ENCODE measurements at places on chromosomes 3 and 15. TPM values are rescaled to one million over a fixed set of nuclear protein-coding genes. Genes with fewer than 3 reads are reported as not detected.
A peak's percentile ranks its signal among the peaks of the same experiment; 100 is the strongest.

DNA sequence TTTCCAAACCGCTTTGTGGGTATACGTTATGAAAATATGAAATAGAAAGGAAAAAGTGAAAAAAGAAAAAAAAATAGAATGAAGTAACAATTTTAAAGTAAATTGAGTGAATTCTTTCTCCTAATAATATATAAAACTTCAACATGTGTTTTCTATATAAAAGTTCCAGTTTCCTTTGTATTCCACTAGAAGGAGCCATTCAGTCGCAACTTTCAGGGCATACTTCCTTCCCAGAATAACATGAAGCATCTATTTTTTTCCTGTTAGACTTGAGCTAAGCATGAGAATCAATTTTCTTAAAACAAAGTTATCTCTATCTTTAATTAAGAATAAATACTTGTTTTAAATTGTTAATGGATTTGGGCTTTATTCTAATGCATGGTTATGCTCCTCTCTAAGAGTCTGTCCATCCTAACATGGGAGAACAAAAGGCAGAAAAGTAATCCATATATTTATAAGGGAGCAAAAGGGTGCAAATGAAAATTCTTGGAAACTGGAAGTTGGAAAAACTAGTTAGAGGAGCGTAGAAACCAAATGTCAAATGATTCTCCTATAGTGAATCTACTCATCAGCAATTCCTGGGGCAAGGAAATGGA lies 16.0 kb upstream of the VGLL3 start:
- DNase-seq: no peak
- no peak overlapping the region for H3K27ac ChIP-seq
- no peaks in the 10 kb centered on the region for H3K36me3 ChIP-seq
- no peaks in the 10 kb centered on the region for H3K27me3 ChIP-seq

DNA sequence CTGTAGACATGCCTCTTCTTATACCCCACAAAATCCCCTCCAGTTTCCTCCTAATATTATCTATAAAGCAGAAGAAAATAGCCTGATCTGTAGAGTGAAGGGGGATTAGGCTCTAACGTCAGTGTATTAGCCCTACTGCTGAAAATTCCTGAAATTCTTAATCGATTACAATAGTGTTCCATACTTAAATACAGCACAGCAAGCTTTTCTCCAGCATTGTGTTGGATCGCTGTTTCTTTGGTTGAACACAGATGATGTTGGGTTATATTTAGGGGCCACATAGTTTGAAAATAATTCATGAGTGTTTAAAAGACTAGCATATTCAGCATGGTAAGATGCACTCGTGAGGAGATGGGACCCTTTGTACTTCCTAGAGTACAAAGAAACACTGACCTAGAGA lies 52.5 kb downstream of the PIAS1 start:
- no peaks in the 10 kb centered on the region for H3K27me3 ChIP-seq
- peaks cover 15% of the 10 kb centered on the region for H3K36me3 ChIP-seq
- H3K4me3 ChIP-seq: no peak overlapping the region
- no peaks in the 10 kb centered on the region for H3K4me1 ChIP-seq
- no peak for DNase-seq

DNA sequence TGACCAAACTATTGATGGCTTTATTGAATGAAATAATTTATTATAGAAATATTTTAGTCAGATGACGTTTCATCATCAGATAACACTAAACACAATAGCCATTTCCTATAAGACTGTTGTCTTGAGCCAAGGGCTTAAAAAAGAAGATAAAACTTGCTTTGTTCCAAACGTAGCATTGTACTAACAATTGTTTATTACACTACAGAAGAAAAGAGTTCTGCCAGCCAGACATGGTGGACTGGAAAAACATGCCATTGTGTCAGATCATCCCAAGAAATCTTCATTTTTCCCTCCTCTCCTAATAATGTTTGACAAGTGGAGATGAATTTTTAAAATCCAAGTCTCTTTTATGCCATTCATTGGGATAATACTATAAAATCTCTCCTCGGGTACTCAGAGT lies 203.3 kb downstream of the CDIN1 start:
- no peaks in the 10 kb centered on the region for H3K4me1 ChIP-seq
- H3K27ac ChIP-seq: no peak overlapping the region
- DNase-seq: no peak
- H3K36me3 ChIP-seq: no peaks in the 10 kb centered on the region

GRCh38 chr15:56804938-56805337 lies 71.6 kb upstream of the ZNF280D start:
- H3K36me3 ChIP-seq: no peaks in the 10 kb centered on the region
- no peaks in the 10 kb centered on the region for H3K4me1 ChIP-seq
- H3K27ac ChIP-seq: no peak overlapping the region
- H3K27me3 ChIP-seq: no peaks in the 10 kb centered on the region
- H3K4me3 ChIP-seq: no peak overlapping the region
- DNase-seq: no peak

GRCh38 chr3:64454179-64454578 lies 228.9 kb upstream of the PRICKLE2 start:
- H3K27me3 ChIP-seq: no peaks in the 10 kb centered on the region
- no peak overlapping the region for H3K27ac ChIP-seq
- H3K36me3 ChIP-seq: no peaks in the 10 kb centered on the region
- no peak for DNase-seq
- H3K4me3 ChIP-seq: no peak overlapping the region

DNA sequence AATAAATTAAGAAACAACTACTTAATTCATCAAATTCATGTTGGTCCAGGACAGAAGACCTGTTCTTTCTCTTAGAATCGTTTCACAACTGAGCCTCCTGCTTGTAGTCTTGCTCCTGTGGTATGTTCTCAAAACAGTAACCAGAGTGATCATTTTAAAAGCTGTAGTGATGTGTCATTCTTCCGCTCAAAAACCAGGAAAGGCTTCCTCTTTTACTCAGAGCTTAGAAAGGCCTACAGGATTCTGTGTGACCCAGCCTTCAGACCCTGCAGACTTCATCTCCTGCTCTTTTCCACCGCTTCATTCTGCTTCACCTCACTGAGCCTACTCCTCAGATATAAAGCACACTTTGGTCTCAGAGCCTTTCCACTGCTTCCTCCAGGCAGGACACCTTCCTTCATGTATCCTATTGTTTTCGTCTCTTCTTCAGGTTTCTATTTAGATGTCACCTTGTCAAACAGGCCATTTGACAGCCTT lies 22.7 kb downstream of the ST6GAL1 start:
- H3K27ac ChIP-seq: peak overlapping the region; percentile 75
- DNase-seq: no peak
- H3K4me3 ChIP-seq: no peak overlapping the region

DNA sequence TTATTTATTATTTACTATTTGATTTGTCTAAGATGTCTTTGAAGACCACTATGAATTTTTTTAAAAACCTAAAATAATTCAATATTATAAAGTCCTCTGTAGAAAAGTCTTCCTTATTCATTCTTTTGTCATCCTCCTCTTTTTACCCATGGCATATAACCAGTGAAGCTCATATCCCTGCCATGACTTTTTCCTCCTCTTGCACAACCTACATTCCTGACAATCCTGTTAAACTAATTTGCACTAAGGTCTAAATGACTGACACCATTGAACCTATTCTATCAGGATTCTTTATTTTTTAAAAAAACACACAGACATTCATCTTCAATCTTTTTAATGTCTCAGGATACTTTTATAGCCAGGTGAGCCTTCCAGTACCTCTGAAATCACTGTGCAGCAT lies 159.9 kb upstream of the SLC2A2 start:
- no peak for DNase-seq
- H3K27ac ChIP-seq: no peak overlapping the region
- peaks cover 15% of the 10 kb centered on the region for H3K36me3 ChIP-seq
- H3K27me3 ChIP-seq: no peaks in the 10 kb centered on the region

DNA sequence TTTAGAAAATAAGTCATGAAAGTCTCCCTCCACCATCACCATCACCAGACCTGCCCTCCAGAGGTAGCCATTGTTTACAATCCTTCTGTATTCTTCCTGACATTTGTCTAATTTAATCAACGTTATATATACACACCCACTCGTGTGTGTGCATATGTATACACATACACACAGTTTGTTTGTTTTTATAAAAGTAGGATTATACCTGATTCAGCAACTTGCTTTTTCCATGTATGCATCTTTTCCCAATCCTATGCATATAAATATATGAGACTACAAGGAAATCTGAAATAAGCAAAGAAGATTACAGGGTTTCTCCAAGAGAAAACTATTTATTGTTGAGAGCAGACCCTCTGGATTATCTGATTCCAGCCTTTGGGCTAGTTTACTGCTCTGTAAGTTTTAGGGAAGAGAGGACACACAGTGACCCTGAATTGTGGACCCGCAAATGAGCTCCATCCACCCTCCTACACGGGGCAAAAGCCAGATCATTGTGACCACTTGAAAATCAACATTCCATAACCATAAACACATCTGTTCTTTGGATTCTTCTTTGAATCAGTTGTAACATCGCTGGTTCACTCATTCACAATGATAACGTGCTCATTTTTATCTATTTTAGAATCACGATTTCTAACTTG lies 104.3 kb downstream of the CPN2 start:
- no peak overlapping the region for H3K27ac ChIP-seq
- H3K27me3 ChIP-seq: no peaks in the 10 kb centered on the region
- no peaks in the 10 kb centered on the region for H3K36me3 ChIP-seq
- H3K4me1 ChIP-seq: peaks cover 23% of the 10 kb centered on the region
- no peak for DNase-seq

- no peak for DNase-seq
- no peaks in the 10 kb centered on the region for H3K36me3 ChIP-seq
- no peak overlapping the region for H3K27ac ChIP-seq
- H3K4me3 ChIP-seq: no peak overlapping the region
- H3K4me1 ChIP-seq: no peaks in the 10 kb centered on the region
These were observed 91.1 kb downstream of the RSRC1 start for GRCh38 chr3:158200955-158201354.

GRCh38 chr3:11568503-11569155 lies 75.1 kb downstream of the VGLL4 start:
- no peaks in the 10 kb centered on the region for H3K4me1 ChIP-seq
- H3K27ac ChIP-seq: no peak overlapping the region

DNA sequence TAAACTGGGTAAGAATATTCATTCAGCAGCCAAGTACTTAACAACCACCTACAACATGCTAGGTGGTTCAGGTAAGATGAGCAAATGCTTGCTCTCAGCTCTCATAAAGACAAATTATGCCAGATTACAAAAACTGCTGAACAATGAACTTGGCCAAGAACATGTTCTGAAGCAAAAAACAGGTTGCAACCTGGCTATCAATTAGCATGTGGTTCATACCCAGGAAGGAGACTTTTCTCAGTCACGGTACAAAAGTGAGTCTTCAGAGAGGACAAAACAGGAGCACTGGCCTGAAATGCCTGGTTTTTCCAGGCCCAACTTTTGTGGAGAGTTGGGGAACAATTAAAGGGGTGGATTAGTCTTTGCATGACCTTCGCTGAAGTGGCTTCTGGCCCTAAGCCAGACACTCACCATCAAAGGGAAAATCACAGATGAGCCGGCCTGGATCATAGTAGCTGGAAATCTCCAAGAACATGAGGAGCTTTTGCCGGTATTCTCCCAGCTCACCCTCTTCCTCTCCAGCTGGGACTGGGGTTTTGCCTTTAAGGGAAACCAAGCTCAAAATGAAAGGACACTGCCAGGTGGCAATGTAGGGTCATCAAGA lies 7.6 kb upstream of the PLA2G4F start:
- no peak overlapping the region for H3K27ac ChIP-seq
- H3K27me3 ChIP-seq: no peaks in the 10 kb centered on the region
- H3K4me1 ChIP-seq: peaks cover 1% of the 10 kb centered on the region
- no peak overlapping the region for H3K4me3 ChIP-seq

- no peak overlapping the region for H3K4me3 ChIP-seq
- H3K27me3 ChIP-seq: no peaks in the 10 kb centered on the region
- DNase-seq: no peak
- no peaks in the 10 kb centered on the region for H3K36me3 ChIP-seq
- H3K4me1 ChIP-seq: no peaks in the 10 kb centered on the region
- no peak overlapping the region for H3K27ac ChIP-seq
These were observed 217.8 kb downstream of the UACA start for GRCh38 chr15:70545526-70545925.

DNA sequence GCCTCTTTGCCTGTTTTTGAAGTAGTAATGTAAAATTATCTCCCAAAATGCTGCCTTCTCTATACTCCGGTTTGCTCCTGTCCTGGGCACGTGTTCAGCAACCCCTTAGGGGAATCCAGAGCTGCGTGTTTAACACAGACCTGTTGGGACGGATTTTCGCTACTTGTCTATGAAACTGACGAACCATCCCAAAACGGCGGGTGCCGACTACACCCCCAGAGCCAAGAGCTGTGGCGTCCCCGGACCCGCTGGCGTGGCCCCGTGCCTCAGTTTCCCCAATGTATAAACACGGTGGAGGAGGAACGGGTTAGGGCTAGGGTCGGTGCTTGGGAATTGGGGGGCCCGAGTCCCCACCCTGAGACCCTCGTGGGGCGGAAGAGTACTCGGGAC lies 473 bp downstream of the FHIT start:
- peak overlapping the region; percentile 77 for H3K27ac ChIP-seq
- peak overlapping the region; percentile 74 for H3K4me3 ChIP-seq
- H3K36me3 ChIP-seq: no peaks in the 10 kb centered on the region
- H3K27me3 ChIP-seq: no peaks in the 10 kb centered on the region
- DNase-seq: peak; percentile 50

DNA sequence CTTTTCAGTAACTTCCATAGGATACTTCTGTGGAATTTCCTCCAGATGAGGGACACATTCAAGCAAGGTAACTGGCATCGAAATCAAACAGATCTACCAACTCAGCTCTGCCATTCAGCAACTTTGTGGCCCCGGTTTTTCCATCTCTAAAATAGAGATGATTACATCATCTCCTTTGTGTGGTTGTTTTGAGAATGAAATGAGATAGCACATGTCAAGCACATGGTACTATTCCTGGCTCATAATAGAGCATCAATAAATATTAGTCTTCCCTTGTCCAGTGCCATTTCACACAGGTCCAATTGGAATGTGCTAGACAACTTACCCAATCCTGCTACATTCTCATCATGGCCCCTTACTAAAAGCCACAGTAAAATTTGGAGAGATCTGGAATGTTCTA lies 24.2 kb upstream of the TM4SF4 start:
- H3K27ac ChIP-seq: no peak overlapping the region
- H3K4me1 ChIP-seq: no peaks in the 10 kb centered on the region
- no peaks in the 10 kb centered on the region for H3K36me3 ChIP-seq
- DNase-seq: no peak
- no peak overlapping the region for H3K4me3 ChIP-seq
- H3K27me3 ChIP-seq: no peaks in the 10 kb centered on the region

GRCh38 chr3:129576514-129577352 lies 29.7 kb downstream of the PLXND1 start:
- no peak overlapping the region for H3K27ac ChIP-seq
- H3K27me3 ChIP-seq: no peaks in the 10 kb centered on the region
- peaks cover 9% of the 10 kb centered on the region for H3K4me1 ChIP-seq
- peaks cover 2% of the 10 kb centered on the region for H3K36me3 ChIP-seq

GRCh38 chr15:43511012-43511885 lies 6.2 kb upstream of the MAP1A start:
- peaks cover 60% of the 10 kb centered on the region for H3K4me1 ChIP-seq
- peak overlapping the region; percentile 58 for H3K4me3 ChIP-seq
- H3K36me3 ChIP-seq: no peaks in the 10 kb centered on the region

Gene ANKRD34C
- total RNA-seq: not detected

Gene TTC21A
- 1.4 TPM for total RNA-seq

Gene GPR176
- total RNA-seq: 1.0 TPM

Gene SNRK
- total RNA-seq: 11.5 TPM
